ENCODE measurements at places on chromosomes 5 and 9.

DNA sequence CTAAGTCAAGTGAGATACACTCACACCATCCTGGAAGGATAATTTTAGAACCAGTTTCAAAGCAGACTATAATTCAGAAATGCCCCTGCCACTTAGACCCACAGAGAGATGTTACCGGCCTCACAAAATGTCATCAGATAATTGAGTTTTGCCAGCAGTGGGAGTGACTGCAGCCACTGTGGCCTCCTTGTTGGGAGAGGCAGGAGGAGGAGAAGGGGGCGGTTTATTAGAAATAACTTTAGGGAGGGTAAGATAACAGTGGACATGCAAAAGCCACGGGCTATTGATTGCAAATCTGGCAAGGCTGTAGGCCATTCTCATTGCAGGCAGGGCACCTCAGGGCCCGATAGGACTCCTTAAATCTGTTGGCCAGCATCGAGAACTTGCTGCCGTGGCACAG lies 13.4 kb downstream of the GRXCR2 start:
- DNase-seq, result no peak

DNA sequence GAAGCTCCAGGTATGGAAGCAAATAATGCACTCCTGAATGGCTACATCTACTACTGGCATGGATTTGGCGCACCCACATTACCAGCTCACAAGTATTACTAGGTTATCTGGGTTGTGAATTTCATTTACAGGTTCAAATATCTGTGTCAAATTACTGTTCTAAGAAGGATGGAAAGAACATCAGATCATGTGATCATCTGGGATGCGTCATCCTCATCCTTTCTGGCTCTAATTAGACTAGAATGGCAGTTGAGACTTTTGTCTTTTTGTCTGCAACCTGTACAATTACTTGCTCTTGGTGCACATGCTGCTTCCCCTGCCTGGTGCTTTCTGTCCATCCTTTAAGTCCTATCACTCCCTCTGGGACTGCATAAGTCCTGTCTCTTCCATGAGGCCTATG lies 64.1 kb downstream of the PJA2 start:
- no peak for DNase-seq

DNA sequence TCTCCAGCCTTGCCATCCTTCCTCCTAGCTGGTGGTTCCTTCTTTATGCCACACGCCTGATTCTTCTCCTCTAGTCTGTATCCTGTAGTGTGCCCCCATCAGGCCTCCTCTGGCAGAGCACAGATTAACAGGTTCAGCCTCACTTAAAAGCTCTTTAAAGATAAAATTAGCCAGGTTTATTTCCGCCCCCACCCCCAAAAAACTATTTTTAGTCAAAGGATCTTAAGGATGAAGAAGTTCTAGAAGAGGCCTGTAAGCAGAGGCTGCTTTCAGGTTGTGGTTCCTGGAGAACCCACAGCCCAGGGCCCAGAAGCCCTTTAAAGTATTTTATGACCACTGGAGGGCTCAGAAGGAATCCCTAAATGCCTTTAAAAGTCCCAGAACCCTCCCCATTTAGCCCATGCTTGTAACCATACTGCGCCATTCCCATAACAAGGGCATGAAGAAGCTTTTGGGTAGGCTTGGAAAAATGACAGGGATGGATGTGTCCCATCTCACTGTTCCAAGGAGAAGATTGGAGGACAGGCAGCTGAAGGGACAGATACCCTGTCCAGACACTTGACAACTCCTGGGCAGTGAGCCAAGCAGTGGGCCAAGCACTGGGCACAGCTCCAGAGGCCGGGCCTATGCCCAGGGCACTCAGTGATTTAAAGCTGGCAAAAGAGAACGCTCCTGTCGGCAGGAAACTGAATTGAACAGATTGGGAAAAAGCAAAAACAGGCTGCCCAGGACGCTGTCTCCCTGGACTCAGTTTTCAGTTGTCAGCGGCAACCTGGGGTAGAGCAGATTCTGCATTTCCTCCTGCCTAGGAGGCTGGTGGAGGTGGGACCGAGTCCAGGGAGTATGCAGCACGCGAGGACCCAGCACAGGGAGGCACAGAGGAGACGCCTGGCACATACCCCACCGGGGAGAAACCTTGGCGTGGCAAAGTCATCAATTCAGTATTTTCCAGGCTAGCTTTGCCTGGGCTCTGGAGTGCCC lies 106.3 kb upstream of the SSBP2 start:
- DNase-seq, result no peak

DNA sequence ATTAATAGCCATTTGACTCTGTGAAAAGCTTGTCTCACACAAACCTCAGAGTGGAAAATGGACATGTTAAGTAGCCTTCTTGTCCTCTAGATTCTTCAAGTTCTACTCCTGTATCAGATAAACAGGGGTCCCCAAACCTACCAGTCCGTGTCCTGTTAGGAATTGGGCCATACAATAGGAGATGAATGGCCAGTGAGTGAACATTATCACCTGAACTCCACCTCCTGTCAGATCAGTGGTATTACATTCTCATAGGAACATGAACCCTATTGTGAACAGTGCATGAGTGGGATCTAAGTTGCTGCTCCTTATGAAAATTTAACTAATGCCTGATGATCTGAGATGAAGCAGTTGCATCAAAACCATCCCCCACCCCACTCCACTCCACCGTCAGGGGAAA lies 136.3 kb downstream of the TMEM232 start:
- DNase-seq, result no peak

GRCh38 chr9:117290306-117290840 lies 124.5 kb downstream of the ASTN2 start:
- no peak for DNase-seq

DNA sequence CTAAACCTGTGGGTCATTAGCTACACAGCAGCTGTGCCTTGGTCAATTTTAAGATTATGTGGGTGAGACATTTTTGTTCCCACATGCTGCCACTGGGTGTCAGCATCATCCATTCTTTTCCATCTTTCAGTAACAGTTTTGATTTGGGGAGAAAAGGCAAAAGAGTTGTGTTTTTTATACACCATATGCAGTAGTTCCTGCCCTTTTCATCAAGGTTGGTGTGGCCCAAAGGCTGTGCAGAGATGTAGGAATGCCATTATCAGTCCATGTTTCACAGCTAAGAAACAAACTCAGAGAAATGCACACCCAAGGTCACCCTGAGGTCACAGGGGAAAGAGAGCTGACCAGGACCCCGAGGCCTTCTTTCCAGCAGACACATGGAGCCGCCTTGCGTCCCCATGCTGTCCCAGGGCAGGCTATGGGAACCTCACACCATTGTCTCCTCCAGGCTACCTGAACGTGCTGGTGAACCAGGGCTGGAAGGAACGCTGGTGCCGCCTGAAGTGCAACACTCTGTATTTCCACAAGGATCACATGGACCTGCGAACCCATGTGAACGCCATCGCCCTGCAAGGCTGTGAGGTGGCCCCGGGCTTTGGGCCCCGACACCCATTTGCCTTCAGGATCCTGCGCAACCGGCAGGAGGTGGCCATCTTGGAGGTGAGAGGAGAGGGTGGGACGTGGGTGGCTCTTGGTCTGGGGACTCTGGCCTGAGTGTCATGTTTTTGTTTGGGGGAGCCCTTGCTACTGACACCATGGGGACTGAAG lies 27.8 kb upstream of the GRPEL2 start:
- no peak for DNase-seq

DNA sequence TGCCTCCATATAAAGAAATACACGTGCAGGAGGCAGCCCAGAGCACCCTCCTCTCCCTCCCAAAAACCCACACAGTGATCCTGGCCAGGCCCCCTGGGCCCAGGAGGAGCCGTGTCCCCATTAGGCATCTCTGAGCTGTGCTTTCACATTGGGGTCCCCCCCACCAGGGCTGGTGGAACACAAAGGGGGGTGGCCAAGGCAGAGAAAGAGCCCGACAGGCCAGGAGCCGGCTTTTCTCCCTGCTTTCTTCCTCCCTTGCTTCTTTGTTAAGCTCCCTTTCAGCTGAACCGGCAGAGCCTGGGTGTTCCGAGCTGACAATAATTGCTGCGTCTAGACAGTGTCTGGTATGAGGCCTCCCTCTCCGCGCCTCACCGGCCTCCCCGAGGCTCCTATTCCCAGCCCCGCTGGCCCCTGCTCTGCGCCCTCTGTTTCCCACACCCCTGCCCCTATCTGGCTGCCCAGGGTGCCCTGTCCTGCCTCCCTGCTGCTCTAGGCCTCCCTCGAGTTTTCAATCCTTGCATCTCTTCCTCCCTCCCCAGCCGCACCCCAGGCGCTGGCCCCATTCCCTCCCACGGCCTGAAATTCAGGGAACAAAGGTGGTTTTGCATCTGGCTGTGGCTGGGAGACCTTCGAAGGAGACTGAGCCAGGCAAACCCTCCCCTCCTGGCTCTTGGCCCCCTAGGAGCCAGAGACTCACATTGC lies 120.6 kb downstream of the C9orf50 start:
- no peak for DNase-seq

DNA sequence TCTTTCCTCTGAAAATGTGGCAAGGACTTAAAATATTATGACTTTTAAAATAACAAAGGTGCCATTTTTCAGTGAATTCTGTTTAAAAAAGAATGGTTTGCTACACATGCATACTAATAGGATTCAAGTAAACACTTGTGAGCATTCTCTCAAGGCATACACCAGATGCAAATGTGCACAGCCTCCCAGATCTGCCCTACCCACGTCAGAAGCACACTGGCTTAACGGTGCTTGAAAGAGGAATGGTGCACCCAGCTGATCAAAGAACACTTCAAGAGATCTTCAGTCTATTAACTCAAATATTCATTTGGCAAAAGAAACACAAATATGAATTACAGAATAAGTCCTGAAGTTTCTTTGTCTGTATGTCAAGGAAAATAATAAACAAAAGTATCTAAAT lies 15.8 kb downstream of the GABRB2 start:
- no peak for DNase-seq

DNA sequence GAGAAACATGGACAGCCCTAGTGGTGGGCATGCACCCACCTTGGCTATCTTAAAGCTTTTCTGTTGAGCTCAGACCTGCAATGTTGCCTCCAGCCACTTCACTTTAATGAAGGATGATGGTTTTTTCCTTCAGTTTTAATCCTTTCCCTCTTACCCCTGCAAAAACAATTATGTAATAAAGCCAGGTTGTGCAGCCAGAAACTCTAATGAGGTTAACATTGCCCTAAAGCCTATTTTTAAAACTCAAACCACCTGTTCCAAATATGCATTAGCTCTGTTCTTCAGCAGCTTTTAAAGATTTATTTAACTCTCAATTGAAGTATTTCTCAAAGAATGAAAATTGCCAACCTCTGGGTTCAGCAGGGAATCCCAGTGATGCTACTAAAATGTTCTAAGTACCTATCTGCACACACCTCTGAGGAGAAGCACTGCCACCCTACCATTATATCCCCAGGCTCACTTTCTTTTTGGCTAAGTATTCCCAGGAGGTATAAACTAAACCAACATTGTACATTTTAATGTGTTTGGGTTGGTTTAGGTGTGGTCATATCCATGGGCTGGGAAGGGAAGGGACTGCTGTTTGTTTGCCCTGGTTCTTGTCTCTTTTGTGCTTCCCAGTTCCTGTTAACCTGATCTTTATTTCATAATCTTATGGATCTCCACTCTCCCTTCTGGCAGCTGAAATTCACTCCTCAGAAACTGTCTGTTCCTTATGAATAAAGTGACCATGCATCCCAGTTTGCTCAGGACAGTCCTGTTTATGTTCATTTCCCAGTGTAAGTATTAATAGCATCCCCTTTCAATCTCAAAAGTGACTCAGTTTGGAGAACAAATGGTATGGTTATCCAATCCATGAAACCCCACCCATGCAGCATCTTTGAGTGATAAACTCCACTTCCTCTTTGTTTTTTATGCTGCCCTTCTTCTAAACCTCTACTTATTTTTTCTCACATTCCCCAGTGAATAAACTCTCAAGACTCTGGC lies 251.7 kb downstream of the RAB3C start:
- DNase-seq, result no peak

GRCh38 chr9:89802781-89803355 lies 198.1 kb downstream of the GADD45G start:
- no peak for DNase-seq

DNA sequence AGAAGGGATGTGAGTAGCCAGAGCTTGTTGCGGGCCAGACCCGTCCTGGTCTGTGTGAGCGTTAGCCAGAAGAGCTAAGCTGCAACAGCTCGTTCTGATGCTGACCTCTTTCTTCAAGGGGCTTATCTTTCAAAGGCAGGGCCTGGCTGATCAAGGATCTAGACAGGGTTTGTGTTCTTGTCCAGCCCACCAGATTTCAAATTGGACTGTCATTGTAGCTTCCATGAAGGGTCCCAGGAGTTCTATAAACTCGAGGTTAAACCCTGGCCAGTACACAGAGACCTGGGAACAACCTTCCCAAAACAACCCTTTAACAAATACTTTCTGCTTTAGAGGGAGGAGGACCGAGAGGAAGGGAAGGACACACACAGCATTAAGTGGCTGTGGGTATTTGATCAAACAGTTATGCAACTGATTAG lies 153.0 kb upstream of the TUT7 start:
- no peak for DNase-seq

- DNase-seq, result no peak
Measured at GRCh38 chr9:75183306-75183705, 95.0 kb downstream of the OSTF1 start.

GRCh38 chr9:37034305-37034937 lies 353 bp upstream of the PAX5 start:
- DNase-seq, result no peak

DNA sequence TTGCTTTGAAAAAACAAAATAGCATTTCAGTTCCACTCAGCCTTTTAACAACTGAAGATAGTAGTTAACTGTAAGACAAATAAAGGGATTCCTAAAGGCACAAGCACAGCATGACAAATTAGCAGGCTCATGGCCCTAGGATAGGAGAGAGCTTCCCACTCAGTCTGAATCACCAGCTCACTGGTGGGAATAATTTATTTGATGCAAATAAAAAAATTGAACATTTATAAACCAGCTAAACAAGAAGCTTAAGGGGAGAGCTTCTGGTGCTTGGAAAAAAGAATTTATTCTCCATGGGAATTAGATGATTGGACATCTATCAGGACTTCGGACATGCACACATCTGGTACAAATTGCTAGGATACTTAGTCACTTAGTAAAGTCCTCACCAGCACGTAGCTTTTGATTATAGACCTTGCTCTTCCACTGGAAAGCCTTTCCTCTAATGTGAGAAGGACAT lies 294.1 kb upstream of the TNC start:
- DNase-seq, result no peak

GRCh38 chr5:155954701-155955445 lies 372.1 kb upstream of the SGCD start:
- DNase-seq, result no peak

DNA sequence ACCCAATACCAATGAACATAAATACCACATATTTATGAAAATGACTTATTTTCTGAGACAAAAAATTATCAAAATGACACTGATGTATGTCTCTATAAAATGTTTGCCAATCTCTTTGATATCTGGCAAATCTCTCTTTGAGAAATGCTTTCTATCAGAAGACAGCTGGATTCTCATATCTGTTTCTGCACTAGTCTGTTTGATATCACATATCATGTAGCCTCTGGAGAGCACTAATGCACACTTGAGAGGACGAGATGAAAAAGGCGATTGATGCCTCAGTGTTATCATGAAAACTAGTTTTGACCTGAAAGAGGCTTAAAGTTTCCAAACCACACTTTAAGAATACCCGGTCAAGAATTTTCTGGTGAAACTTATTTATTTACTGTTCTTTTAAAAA lies 29.1 kb upstream of the ANKRD55 start:
- DNase-seq, result no peak

GRCh38 chr5:96198356-96199058 lies 234.5 kb downstream of the PCSK1 start:
- no peak for DNase-seq

Measured in stimulated activated CD8-positive, alpha-beta memory T cell treated with anti-CD3 and anti-CD28 coated beads, Interleukin-7, amount 100 ng/mL, for 4 hours (primary cell).